ENCODE measurements at places on chromosomes 11 and 22.

- no peak for DNase-seq
These were observed 28.1 kb downstream of the RTN3 start for GRCh38 chr11:63709336-63709884.

- DNase-seq, result no peak
These were observed 167.8 kb downstream of the C11orf91 start for GRCh38 chr11:33532720-33533385.

DNA sequence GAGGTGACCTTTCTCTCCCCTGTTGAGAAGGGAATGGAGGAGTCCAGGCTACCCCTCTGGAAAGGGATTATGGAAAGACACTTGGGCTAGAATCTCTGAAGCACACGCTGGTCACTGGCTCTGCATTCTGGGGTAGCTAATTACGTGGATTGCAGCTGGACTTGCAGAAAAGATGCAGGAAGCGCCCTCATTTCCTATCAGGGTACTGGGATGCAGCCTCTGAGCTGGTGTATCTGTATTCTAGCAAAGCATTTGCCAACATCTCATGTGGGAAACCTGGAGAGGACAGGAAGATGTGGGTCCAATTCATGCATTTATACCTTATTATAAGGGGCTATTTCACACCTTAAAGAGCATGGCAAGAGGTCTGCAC, 44.3 kb downstream of the CD82 start:
- no peak for DNase-seq

DNA sequence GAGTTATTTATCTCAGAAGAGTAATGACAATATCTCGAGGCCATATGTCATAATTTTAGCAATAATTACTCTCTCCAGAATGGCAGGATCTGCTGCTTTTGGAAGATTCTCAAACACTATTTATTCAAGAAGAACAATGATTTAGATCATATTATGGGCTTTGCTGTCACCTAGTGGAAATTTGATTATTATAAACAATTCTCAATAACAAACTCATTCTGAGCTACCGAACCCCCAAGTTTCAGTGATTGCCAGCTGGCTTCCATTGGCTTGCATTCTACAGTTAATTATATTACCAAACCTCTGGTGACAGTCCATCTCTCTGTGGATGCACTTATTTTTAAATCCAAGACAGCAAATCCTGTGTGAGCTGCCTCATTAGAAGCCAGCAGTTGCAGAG, 27.9 kb upstream of the SLC36A4 start:
- no peak for DNase-seq

DNA sequence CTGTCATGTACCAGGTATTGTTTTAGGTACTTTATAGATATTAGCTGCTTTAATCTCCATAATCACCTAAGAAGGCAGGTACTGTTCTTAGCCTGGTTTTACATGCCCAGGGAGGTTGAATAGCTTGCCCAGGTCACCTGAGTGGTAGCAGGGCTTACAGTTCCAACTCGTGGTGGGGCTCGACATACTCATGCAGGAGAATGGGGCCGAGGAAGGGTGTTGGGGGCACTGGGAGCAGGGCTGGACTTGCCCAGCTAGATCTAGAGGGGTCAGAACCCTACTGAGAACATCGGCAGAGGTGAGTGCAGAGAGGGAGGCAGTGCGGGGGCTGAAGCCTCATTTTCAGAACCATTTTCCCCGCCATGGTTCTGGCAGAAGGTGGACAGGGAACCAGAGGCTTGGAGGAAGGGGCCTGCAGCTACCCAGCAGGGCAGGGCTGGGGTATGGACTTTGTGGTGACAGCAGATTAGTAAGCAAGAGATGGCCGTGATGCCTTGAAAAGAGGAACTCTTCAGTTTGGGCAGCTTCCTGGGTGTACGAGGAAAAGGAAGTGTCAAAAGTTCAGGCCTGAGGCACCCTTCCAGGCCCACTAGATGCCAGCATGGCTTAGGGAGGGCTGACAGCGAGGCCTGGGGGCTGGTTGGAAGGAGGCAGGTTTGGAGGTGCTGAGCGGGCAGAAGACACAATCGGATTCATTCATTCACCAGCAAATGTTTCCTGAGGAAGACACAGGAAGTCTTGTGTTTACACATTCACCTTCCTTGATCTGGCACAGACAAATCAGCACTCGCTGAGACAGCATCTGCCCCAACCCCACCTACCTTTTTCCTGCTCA, 54.7 kb upstream of the LYVE1 start:
- DNase-seq, result no peak

- DNase-seq, result no peak
These were observed 76.0 kb downstream of the CWC15 start for GRCh38 chr11:94897330-94897768.

DNA sequence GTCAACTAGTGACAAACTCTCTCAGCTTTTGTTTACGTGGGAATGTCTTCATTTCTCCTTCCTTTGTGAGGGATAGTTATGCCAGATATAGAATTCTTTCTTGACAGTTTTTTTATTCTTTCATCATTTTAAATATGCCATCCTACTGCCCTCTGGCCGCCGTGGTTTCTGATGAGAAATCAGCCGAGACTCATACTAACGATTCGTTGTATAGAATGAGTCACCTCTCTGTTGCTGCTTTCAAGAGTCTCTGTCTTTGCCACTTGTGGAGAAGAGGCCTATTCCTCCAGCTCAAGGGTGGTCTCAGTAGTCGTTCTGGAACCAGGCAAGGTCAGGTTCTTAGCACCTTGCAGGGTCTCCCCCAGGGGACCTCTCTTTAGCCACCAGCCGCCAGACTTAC, 8.0 kb downstream of the MYO7A start:
- no peak for DNase-seq

GRCh38 chr11:57330029-57330428, 5.3 kb upstream of the TNKS1BP1 start:
- no peak for DNase-seq

GRCh38 chr11:2742611-2743426, 43.0 kb upstream of the KCNQ1OT1 start:
- DNase-seq, result no peak

DNA sequence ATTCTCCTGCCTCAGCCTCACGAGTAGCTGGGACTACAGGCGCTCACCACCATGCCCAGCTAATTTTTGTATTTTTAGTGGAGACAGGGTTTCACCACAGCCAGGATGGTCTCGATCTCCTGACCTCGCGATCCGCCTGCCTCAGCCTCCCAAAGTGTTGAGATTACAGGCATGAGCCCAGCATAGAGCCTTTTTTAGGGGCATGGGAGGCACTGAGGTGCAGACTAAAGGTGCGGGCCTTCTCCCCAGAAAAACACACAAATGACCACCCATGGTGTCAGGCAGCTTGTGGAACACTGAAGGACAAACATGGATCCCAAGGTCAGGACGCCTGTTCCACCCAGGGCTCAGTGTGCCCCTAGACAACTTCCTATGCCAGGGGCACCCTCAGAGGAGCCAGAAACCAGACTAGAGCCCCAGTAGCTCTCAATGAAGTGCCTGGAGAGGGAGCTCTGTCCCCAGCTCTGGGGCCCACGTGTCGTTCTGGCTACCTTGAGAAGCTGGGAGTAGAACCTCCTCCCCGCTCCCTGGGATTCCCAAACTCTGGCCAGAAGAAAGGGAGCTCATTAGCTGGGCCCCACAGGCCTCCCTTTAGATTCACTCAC, 21.2 kb upstream of the CD5 start:
- no peak for DNase-seq

DNA sequence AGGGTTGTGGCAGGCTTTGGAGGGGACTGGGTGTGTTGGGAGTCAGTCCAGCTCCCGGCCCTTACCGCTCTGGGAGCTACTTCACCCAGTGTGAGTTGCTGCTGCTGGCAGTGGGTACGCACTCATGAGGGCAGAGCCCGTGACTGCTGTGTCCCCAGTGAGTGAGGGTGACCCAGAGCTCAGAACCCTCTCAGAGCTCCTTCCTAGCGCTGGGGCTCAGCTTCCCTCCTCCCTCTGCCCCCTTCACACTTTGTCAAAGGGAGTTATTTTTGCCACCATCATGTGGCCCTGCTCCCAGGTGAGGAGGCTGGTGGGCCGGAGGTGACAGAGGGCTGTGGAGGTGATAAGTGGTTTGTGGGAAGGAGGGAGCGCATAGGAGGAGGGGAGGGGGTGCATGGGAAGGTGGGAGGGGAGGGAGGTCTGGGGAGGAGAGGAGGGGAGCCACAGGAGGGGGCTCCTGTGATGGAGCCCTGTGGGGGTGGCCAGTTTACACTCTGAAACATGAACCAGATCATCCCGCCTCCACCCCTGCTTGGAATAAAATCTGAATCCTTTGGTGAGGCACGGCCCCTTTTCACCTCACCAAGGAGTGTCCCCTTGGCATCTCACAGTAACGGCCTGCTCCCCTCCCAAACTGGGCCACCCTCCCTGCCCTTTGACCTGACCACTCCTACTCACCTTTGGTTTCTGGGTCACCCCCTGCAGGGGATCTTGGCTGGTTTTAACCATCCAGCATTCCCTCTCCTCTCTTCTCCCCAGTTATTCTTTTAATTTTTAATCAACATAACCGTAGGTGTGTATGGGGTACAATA, 9.9 kb downstream of the NDUFV1 start:
- DNase-seq, result no peak

- DNase-seq, result no peak
These were observed 38.5 kb downstream of the MICAL2 start for GRCh38 chr11:12148882-12149281.

GRCh38 chr11:63611395-63611747, 2.9 kb downstream of the PLAAT3 start:
- no peak for DNase-seq

DNA sequence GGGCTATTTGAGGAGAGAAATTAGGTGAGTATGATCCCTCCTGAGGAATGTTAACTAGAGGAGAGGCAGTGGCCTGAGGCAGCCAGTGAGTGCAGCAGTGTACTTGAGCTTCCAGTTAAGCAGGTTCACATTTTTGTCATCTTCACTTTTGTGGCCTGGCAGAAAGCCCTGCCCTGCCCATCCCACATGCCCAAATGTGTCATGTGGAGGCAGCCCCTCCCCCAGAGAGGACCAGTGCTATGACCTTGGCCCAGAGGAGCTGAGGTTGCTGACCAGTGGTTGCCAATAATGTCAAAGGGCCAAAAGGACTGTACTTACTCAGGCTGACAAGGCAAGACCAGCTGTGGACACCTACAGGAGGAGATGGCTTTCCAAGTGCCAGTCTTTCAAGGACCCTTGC, 17.6 kb upstream of the GRK2 start:
- DNase-seq, result no peak

GRCh38 chr11:75697906-75698581, 19.6 kb upstream of the MOGAT2 start:
- DNase-seq, result no peak

GRCh38 chr22:45101515-45102227, 62.1 kb upstream of the NUP50 start:
- no peak for DNase-seq

DNA sequence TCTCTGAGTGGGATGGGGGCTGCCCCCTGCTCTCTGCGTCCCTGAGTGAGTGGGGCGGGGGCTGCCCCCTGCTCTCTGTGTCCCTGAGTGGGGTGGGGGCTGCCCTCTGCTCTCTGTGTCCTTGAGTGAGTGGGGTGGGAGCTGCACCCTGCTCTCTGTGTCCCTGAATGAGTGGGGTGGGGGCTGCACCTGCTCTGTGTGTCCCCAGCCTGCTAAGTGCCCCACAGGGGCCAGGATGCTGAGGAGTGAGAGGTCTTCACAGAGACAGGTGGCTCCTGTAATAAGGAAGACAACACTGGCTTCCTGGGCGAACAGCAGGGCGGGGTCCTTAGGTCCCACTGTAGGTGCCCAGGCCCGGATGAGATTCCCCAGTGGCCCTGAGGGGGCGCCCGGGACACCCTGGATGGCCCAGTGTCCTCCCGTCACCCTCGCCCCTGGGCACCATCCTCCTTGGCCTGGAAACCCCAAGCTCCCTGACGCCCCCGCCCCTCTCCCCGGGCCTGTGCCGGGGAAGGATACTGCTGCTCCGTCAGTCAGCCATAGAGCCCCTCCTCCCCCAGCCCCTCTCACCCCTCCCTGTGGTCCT, 3.8 kb upstream of the CCDC188 start:
- DNase-seq, result no peak

- no peak for DNase-seq
These were observed 25.0 kb downstream of the MTMR3 start for GRCh38 chr22:29907753-29908515.

DNA sequence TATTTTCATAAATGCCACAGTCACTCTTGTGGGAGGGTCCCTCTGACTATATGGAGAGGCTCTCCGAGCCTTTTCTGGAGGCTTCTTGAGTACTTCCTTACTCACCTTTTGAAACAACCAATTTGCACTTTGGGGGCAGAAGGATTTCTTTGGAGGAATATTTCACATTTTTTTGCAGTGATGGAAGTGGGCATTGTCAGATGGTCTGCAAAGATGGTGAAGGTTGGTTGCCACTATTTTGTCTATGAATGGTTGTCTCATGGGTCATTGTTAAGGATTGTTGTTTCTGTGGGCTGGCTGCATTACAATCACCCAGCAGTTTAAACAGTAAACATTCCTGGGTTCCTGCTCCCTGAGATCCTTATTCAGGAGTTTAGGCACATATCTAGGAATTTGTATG, 388.2 kb downstream of the TMEM135 start:
- no peak for DNase-seq

- no peak for DNase-seq
These were observed 1058.2 kb downstream of the LRRC4C start for GRCh38 chr11:40401132-40401853.

GRCh38 chr22:19759427-19760057, 1.0 kb upstream of the TBX1 start:
- DNase-seq, result no peak

DNA sequence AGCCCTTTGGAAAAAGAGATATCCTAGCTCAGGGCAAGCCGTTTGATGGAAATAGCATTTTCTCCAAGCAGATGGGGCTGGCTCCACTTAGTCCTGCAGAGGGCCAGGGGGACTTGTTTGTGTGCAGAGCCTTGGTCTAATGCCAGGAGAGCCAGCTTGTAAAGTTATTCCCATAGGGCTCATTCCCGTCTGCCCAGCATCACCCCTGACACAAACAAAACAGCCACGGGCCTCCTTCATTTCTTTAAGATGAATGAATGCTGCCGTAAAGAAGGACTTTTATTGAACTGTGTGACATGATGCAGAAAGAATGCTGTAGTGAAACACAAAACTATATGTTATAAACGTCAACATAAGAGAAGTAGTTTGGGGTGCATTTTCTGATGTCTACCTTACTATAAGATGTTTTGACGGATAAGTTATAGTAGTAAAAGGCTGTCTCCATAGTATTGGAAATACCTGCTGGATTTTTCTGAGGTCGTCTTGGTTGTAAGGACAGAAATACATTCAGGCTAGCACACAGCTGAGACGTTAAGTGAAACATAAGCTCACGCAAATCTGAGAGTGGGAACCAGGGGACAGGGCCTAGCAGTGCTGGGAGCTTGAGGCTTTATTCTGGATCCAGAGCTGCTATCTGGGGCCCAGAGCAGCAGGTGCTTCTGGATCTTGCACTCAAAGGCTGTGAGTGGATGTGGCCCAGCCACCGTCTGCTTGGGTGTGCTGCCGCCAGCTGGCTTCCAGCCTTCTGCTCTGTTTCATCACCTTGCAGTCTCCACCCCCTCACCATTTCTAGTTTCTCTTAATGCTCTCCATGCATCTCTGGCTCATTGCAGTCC, 53.3 kb downstream of the NCAM1 start:
- DNase-seq, result no peak

GRCh38 chr11:131985846-131986301, 615.5 kb downstream of the NTM start:
- DNase-seq, result no peak
